ENCODE measurements at places on chromosomes 1 and 21.

DNA sequence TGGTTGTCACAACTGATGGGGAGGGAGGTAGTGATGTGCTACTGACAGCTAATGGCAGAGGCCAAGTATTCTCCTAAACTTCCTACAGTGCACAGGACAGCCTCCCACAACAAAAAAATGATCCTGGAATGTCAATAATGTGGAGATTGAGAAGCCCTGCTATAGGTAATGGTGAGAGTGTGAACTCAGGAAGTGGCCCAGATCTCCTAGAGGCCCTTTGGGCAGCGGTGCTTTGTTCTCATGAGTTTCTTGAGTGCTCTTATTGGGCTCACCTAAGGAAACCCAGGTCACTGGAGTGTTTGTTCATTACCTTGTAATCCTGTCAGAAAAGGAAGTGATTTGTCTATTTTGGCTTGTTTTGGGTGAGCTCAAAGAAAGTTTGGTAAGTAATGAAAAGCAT is 5.9 kb downstream of the OTUD3 start:
- no peak for DNase-seq

- no peak for DNase-seq
Measured at GRCh38 chr1:68320349-68320748, 88.0 kb upstream of the WLS start.

DNA sequence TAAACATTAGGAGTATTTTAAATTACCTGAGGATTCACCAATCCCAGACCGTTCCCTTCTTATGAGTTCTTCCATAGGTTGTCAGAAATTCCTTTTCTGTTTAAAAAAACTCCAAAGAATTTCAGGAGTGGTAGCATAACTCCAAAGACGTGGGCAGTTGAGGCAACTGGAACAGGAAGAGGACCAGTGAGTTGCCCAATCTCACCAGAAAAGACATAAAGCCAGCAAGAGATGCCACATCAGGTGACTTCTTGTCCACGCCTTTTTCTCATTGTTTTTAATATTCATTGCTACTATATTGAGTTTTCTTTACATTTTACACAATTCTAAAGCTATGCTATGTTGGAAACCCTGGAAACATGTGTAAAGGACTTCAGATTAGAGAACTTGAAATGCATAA is 88.1 kb upstream of the JAK1 start:
- no peak for DNase-seq

DNA sequence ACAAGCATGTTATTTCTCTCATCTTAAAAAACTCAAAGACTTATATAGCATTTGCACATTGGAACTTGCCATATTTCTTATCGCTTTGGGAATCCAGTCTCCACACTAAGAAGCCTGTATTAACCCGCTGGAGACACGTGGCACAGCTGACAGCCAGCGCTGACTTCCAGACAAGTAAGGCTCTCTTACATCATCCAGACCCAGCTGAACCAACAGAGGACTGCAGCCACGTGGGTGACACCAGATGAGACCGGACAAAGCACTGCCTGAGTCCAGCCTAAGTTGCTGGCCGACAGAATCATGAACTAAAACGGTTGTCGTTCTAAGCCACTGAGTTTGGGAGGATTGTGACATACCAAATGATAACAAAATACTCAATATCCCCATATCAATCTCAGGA is 6.3 kb upstream of the CD247 start:
- no peak for DNase-seq

- DNase-seq, result no peak
Measured at GRCh38 chr1:204435381-204435831, 23.8 kb upstream of the PPP1R15B start.

DNA sequence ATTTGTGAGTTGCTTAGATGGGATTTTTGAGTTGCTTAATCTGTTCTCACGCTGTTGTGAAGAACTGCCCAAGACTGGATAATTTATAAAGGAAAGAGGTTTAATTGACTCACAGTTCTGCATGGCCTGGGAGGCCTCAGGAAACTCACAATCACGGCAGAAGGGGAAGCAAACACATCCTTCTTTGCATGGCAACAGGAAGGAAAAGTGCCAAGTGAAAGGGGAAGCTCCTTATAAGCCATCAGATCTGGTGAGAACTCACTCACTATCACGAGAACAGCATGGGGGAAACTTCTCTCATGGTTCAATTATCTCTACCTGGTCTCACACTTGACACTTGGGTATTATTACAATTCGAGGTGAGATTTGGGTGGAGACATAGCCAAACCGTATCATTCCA is 10.3 kb downstream of the CLIC6 start:
- DNase-seq, result no peak
